Suprapubic skin (tissue), 4 donors: ENCODE measurements at places on chromosomes 5 and 9.

GRCh38 chr9:107635803-107636174 lies 146.2 kb upstream of the KLF4 start:
- peaks cover 22% of the 10 kb centered on the region for H3K4me1 ChIP-seq
- no peaks in the 10 kb centered on the region for H3K36me3 ChIP-seq
- H3K4me3 ChIP-seq, result no peak overlapping the region

GRCh38 chr9:17907779-17908508 lies 329.1 kb downstream of the SH3GL2 start:
- no peaks in the 10 kb centered on the region for H3K36me3 ChIP-seq
- no peak overlapping the region for H3K27ac ChIP-seq
- H3K27me3 ChIP-seq, result peaks cover 52% of the 10 kb centered on the region
- no peak overlapping the region for H3K4me3 ChIP-seq
- peaks cover 17% of the 10 kb centered on the region for H3K4me1 ChIP-seq
- DNase-seq, result no peak

- no peak for DNase-seq
- no peak overlapping the region for H3K4me3 ChIP-seq
- H3K4me1 ChIP-seq, result no peaks in the 10 kb centered on the region
- H3K36me3 ChIP-seq, result no peaks in the 10 kb centered on the region
- no peak overlapping the region for H3K27ac ChIP-seq
These were observed 185.0 kb downstream of the DIRAS2 start for GRCh38 chr9:90457386-90458190.

DNA sequence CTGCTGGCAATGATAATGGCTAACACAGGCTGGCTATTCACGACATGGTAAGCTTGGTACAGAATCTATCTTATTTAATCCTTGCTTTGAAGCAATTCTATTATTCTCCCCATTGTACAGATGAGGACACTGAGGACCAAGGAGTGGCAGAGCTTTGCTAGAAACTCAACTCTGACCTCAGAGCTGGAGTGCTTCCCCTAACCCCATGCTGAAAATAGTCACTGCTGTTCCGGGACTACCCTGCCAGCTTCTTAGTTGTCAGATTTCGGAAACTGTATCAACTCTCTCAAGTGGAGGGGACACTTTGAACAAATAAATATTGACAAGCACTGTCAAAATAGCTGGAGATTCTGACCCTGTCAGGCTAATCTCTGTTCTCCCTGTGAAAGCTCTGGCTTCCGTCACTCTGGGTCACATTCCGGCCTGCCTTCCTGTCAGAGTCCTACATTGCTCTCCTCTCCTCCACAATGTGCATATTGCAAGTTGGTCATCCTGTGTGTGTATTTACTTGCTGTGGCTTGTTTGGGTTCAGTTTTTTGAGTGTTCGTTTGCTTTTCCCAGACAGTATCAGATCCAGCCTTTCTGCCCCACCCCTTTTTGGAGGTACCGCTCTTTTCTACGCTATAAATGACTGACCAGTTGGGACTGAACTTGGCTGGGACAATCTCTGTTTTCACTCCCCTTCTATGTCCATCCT lies 134.3 kb upstream of the MAP1B start:
- H3K27ac ChIP-seq, result peak overlapping the region; percentile 75
- H3K4me3 ChIP-seq, result no peak overlapping the region
- no peaks in the 10 kb centered on the region for H3K36me3 ChIP-seq
- peaks cover 8% of the 10 kb centered on the region for H3K4me1 ChIP-seq

GRCh38 chr9:114450833-114451706 lies 54.2 kb downstream of the WHRN start:
- H3K36me3 ChIP-seq, result no peaks in the 10 kb centered on the region
- H3K4me1 ChIP-seq, result peaks cover 24% of the 10 kb centered on the region
- DNase-seq, result no peak

DNA sequence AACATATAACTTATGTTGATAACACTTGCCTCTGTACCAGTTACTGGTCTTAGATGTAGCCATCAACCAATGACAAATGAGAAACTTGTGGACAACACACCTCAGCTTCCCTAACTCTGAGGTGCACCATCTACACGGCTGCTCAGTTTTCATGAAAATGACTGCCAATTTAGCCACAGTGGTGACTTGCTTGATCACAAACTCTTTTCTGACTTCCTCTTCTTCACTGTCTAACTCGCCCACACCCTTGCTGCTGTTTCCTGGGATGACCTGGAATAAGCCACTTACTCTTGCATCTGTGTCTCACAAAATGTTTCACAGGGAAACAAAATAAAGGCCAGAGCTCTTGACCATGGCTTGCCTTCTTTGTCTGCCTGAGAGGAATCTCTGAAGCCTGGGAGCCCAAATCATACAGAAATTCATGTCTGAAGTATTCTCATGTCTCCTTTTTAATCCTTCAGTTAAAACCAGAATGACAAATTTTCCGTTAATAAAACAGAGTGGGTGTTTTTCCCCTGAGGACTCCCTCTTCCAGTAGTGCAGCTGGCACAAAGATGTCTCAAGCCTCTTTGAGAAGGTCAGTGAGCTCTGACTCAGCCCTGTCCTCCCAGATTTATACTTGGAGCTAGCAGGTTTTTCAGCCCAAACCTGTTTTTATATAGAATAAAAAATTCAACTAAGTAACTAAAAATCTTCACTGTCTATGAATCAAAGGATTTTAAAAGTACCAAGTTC lies 126.5 kb upstream of the PAM start:
- no peaks in the 10 kb centered on the region for H3K36me3 ChIP-seq
- peak overlapping the region; percentile 37 for H3K27ac ChIP-seq
- no peak for DNase-seq
- no peaks in the 10 kb centered on the region for H3K4me1 ChIP-seq
- no peaks in the 10 kb centered on the region for H3K27me3 ChIP-seq

DNA sequence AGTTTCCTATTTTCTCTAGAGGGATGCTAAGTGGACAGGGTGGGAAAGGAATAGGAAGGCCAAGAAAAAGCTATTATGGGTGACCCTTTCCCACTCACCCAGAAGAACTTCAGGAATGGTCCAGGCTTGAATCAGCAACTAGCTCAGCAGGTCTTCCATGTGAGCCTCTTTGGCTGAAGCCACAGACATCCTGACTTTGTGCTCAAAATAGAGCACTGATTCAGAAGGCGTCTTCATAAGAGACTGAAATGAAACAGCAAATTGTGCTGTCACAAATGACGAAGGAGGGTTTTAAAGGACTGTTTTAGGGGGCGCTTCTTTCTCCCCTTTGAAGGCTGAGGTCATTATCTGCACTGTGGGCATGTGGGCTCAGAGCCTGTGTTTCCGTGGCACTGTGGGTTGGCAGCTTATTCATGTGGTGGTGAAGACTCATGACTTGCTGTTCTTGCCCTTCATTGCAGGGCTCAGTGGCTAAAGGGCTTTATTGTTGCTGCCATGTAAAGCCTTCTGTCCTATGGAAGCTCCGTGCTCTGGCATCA lies 65.8 kb upstream of the NFIL3 start:
- no peak for DNase-seq
- H3K36me3 ChIP-seq, result no peaks in the 10 kb centered on the region
- no peak overlapping the region for H3K4me3 ChIP-seq
